Cardiac septum (tissue), 1 donor: ENCODE measurements at places on chromosomes 2 and 18. TPM values are rescaled to one million over a fixed set of nuclear protein-coding genes. Genes with fewer than 3 reads are reported as not detected.

DNA sequence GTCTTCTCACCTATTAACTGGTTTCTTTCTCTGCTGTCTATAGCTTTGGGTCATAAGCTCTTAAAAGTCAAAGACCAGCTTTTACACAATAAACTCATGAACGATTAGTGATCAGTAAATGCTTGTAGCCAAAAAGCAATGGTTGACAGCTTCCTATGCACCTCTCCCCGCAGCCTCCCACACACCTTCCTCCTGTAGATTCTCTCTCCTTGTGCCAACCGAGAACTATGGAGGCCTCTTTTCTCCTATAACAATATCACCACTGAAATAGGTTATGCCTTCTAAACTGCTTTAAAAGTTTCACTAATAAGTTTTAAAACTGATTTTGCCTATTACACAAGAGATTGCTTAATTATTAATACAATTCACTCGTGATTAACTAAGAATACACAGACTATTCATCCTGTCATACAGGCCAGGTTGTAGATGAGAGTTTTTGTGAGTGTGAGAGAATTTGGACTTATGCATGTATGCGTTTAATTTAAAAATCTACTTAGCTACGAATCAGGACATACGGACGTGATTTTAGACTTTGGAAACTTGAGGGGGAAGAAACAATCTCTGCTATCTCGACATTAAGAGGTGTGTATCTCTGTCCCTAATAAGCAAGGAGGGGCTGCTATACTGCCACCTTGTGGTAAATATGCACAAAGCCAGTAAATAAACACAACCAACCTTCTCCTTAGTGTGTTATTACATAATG lies 229.1 kb upstream of the RBBP8 start:
- DNase-seq = no peak

GRCh38 chr2:102050854-102051391 lies 59.2 kb downstream of the IL1R2 start:
- peak; percentile 92 for DNase-seq

The CD226 gene
- 2.4 TPM for total RNA-seq

The ASXL3 gene
- 6.1 TPM for total RNA-seq

DNA sequence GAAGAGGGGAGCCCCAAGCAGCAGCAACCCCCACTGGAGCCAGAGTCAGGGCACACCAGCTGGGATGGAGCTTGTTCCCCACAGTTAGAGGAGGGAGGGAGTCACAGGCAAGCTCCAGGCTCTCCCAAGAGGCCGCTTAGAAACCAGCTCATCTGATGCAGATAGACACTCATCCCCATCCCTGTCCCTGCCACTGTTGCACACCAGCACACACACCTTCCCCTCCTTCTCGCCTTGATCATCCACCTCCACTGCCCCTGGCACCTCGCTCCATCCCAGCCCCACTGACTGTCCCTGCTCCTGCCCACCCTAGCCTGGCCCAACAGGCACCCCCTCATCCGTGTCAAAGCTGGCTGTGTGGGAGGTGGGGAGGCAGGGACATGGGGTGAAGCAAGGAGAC lies 1.5 kb upstream of the RUFY4 start:
- no peak for DNase-seq
